ENCODE measurements at places on chromosomes 2 and 18.

GRCh38 chr2:10764096-10764785, 42.8 kb downstream of the ATP6V1C2 start:
- no peak for DNase-seq

GRCh38 chr2:221415789-221416188, 156.3 kb downstream of the EPHA4 start:
- no peak for DNase-seq

DNA sequence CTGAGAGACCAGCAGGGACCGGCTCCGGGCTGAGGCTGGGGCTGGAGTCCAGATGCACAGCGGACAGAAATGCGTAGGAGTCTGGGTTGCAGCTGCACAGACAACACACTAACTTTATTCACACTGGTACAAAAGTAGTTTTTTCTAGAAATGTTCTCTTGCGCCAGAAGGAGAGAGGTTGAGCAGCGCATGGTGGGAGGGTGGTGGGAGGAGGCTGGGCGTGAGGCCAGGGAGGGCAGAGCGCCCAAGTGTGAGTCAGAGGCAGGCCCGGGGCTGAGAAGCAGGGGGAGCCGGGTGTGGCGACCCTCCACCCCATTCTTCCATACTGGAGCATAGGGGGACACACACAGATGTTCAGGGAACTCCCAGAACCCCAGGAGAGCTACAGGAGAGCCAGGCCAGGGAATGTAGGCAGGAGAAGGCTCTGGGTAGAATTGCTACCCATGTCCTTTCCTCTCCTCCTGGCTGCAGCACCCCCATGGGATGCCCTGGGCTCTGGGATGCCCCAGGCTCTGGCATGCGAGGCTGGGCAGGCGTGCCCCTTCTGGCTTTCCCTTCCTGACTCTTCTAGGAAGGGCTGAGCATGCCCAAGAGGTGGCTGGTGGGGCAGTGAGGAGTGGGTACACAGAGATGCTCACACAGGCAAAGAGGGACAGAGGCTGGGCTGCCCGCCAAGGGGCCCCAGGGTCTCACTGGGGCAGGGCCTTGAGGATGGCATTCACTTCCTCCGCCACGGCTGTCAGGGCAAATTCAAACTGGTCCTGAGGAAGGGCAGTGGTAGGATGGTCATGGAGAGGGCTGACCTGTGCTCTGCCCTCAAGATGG, 10.6 kb downstream of the DNAJB2 start:
- DNase-seq = peak; percentile 76

GRCh38 chr2:239532859-239533258, 132.0 kb upstream of the HDAC4 start:
- DNase-seq = no peak

DNA sequence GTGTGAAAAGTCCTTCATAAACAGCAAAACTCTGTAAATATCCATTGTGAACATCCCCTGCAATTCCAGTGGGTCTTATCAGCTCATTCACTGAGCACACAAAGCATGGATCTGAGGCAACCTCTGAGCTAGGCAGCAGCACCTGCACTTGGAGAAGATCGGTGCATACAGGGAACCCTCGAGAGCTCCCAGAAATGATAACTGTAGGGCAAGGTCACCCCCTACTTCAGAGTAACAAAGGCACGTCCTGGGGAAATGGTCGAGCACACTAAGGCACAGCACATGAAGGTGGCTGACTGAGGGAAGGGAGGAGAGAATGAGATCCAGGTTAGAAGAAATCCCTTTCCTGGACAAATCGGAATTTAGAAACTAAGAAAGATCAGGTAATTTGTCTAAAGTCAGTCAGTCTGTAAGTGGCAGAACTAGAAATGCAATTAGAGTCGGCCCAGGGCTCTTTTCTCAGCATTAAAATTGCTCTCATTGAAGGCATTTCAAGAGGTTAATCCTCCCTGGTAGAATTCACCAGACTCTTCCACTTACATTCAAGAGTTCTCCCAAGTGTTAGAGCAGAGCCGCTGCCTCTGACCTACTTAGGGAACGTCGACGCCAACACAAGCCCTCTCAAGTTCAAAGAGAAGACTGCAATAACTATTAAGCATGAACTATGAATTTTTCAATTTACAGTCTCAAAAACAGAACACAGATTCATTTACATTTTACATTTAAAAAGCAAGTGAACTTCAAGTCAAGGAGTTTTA, 45.9 kb downstream of the PXDN start:
- DNase-seq = no peak

DNA sequence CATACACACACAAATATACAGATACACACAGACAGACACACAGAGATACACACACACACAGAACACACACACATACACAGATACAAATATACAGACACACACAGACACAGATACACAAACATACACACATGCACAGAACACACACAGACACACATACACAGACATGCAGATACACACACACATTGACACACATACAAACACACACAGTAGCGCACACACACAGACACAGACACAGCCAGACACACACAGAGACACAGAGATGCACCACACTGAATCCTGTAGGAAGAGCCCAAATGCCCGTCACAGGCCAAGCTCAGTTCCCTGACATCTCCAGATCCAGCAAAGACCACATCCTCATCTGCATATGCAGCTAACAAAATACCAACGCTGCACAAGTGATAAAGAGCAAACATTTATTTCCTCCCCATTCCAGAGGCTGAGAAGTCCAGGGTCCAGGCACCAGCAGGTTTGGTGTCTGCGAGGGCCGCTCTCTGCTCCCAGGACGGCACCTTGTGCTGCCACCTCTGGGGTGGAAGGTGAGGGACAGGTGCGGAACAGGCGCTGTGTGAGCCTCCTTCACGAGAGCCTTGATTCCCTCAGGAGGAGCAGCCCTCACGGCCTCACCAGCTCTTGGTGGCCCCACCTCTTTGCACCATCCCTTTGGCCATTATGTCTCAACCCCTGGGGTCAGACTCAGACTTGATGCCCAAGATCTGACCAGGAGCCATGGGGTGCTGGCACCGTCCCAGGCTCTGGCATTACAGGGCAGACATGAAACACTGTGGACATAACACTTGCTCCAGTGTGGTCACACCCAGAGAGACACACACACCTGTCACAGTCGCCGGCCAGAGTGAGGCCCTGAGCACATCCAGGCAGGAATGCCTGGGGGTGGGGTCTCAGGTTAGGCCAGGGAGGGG, 108.7 kb downstream of the NDUFA10 start:
- no peak for DNase-seq

- DNase-seq = no peak
Observed at GRCh38 chr2:190996947-190997346, 17.0 kb downstream of the STAT1 start.

DNA sequence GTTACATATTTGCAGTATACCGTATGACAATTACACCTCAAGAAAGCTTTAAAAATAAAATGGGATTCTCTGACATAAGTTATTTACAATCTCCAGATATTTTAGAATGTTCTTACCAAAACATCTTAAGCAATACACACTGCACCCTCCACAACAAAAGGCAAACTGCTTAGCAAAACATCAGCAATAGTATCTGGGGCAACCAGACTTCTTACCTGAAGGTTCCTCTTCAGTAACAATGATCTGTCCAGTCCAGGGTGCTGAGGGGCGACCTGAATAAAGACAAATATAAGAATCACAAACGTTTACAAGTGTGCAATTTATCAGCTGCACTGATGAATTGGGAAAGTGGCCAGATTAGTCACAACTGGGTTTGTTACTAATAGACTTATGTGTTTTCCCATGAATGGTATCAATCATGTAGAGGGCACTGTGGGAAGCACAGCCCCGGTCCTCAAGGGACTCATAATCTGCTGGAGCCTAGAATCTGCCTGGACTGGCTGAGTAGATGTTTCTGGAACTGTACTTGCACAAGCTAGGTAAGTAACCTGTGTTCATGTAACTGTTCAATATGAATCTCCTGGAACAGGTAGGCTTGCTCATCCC, 70.7 kb downstream of the MYOM1 start:
- no peak for DNase-seq

DNA sequence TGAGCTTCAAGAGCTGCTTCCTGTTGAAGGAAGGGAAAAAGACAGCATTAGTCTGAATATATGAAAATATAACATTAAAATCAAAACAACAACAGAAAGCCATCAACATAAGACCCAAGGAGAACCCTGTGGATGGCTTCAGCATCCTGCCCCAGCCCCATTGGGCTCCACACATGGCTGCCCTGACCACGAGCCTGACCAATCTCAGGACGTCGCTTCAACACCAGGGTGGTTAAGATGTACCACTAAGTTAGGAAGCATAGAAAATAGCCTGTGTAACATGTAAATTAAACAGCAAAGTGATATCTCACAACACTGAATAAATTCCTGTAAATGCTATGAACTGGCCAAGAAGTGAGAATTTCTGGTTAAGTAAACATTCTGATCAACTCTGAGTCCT, 77.2 kb upstream of the CD226 start:
- DNase-seq = no peak

DNA sequence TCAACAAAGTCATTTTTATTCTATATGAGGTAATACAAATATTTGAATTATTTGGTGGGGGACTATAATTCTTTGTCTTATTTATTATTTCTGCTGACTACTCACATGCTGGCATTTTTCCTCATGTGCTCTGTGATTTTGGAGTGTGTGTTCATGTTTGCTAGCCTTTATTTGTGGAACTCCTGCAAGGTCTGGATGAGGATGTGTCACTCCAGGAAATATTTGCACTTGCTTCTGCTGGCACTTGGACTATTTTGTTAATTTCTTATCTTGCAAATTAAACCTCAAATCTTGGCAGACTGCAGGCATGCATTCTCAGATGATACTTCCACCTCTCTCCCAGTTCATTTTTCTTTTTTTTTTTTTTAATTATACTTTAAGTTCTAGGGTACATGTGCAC, 34.1 kb downstream of the POLI start:
- no peak for DNase-seq

DNA sequence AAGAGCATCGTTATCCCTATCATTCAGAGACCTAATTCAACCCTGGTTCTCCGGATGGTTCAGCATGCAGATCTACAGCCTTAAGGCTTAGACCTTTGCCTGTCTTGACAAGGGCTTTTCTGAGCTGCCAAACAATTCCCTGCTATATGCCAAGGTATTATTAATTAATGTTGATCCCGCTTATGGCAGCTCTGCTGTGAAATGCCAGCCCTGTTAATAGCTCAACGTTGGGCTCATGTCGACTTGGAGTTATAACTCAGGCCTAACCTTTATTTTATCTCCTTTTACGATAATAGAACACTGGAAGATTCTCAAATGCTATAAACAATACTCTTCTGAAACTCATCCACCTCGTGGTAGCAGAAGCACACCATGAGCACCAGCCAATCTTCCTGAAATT, 188.6 kb downstream of the TMEM247 start:
- DNase-seq = no peak

- no peak for DNase-seq
Observed at GRCh38 chr2:58866527-58866926, 625.4 kb upstream of the FANCL start.

- no peak for DNase-seq
Observed at GRCh38 chr2:207140265-207140664, 25.5 kb downstream of the KLF7 start.

GRCh38 chr2:54597153-54597848, 126.2 kb upstream of the EML6 start:
- no peak for DNase-seq

- no peak for DNase-seq
Observed at GRCh38 chr2:3476321-3476984, 42.9 kb downstream of the ADI1 start.

GRCh38 chr2:54360055-54360792, 95.9 kb upstream of the SPTBN1 start:
- no peak for DNase-seq

GRCh38 chr18:2316082-2316750, 255.1 kb downstream of the METTL4 start:
- DNase-seq = no peak

GRCh38 chr2:8986327-8986976, 17.0 kb downstream of the MBOAT2 start:
- no peak for DNase-seq

DNA sequence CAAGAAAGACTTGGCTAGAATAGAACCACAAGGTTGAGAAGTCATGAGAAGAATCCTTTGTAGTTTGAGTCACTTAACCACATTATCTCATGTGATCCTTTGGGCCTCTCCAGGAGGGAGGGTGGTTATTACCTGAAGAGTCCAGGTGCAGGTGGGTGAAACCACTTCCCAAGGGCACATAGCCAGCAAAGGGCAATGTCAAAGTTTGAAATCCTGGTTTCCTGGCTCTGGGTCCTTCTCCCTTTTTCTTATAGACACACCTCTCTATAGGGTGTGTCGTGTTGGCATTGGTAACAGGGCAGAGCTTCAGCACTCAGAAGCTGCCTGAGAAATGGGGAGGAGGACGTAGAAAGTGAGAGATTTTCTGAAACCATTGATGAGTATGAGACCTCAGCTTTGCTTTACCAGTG, 137.9 kb downstream of the MGAT5 start:
- DNase-seq = no peak

GRCh38 chr2:240593026-240593702, 6.6 kb downstream of the CAPN10 start:
- DNase-seq = no peak

GRCh38 chr2:120869730-120870466, 134.2 kb downstream of the GLI2 start:
- no peak for DNase-seq

GRCh38 chr2:143474586-143474985, 345.4 kb downstream of the ARHGAP15 start:
- no peak for DNase-seq

GRCh38 chr2:180873219-180873618, 107.2 kb upstream of the UBE2E3 start:
- no peak for DNase-seq

DNA sequence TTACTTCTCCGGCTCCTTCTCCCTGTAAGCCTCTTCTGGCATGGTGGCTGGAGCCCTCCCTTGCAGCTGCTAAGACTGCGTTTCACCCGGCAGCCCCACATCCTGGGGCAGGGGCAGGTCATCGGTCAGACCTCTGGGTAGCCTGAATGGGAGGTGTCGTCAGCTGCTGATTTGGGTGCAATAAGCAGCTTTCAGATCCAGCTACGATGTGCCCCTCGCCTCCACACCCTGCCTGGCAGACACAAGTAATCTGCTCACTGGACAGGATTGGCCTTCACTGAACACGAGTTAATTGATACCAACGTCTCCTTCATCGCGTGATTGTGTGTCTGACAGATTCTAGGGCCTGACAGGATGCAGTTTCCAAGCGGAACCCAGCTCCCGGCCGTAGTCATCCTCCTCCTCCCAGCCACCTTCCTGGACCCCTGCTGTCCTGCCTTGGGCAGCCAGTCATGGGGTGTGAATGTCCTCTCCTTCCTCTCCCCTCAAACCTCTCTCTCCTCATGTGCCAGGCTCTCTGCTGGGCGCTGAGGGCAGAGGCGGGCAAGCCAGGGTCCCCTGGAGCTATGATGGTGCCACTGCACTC, 18.9 kb upstream of the PDIA6 start:
- no peak for DNase-seq

DNA sequence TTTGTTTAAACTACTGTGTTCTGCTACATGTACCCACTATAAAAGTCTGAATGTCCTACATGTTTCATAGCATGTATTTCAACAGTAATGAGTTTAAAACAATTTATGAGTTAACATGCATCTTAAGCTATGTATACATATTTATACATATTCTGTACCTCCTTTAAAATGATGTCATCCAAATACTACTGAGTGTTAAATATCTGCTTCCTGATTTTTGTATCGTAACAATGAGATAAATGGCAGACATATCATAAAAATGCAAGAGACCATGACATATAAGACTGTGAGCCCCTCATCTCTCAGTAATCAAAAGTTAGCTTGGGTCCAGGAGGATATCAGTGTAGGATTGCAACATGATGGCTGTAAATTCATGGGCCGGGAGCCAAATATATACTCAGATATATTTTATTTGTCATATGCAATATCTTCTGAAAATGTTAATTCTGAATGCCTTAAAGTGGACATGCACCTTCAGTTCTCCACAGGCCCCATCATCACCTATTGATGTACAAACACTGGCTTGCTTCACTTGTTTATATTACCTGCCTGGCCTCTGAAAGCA, 3.6 kb downstream of the COL5A2 start:
- DNase-seq = no peak
